Hematopoietic multipotent progenitor cell treated with erythropoietin and hydrocortisone succinate and interleukin-3 and kit ligand, for 15 days (in vitro differentiated cells): ENCODE measurements at places on chromosomes 16 and 17.
A peak's percentile ranks its signal among the peaks of the same experiment; 100 is the strongest.

DNA sequence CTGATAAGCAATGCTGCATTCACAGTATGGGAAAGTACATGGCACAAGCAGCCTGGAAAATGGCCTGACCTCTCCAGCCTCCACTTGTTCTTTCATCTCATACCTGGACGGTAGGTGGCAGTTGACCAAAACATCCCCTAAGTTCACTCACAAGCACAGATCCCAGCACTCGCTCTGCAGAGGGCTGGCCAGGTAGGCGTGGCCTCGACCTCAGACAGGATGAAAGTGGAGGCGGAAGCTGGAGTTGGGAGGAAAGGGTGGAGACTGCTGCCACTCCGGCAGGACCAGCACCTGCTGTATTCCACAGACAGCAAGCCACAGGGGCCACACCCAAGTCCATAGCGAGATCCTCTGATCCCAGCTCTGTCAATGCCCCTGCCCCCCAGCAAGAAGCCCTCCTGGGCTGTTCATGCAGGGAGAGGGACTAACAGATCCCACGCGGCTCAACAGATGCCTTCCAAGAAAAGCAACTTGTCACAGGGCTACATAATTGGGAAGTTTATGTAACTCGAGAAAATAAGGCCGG lies 31.3 kb downstream of the ZCCHC14 start:
- DNase-seq, result peak; percentile 14

GRCh38 chr17:74078363-74078941 lies 125.0 kb upstream of the RPL38 start:
- no peak for DNase-seq

GRCh38 chr16:30697264-30698138 lies 1.5 kb upstream of the SRCAP start:
- DNase-seq, result no peak

- DNase-seq, result no peak
Observed at GRCh38 chr17:72407336-72407909, 286.6 kb downstream of the SOX9 start.

DNA sequence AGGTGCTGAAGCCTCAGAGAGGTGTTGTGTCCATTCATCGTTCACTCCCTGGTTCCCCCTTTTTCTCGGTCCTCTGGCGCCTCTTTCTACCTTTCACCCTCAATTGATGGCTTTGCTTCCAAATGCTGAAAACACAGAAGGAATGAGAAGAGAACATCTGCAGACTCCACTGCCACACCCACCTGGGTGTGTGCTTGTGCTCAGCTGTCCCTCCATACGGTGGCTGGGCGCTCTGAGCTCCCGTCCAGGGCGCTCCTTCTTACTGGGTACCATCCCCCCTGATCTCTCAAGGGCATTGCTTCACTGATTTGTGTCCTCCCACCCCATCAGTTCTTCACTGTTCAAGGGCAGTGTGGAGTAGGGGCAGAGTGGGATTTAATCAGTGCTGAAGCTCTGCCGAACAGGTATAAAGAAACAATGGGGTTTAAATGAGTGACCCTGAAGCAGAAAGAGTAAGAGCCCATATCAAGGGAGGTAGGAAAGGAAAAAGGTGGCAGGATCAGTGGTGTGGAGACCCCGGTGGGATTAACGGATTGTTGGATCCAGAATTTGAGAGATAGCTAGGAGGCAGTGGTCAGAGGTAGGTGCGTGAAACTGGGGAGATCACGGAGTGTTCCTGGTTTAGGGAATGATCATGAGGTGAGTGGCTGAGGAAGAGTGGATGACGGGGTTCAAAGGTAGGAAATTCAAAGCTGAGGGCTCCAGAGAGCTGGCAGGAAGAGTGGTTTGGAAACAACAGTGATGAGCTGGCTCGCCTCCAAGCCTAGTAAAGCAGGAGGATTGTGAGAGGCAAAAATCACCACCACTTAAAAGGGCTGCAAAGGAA lies 40.8 kb downstream of the MRTFB start:
- no peak for DNase-seq

GRCh38 chr17:49260817-49261291 lies 30.3 kb upstream of the PHOSPHO1 start:
- DNase-seq, result no peak

GRCh38 chr16:2273484-2273883 lies 5.6 kb upstream of the RNPS1 start:
- DNase-seq, result no peak

GRCh38 chr17:11026903-11027302 lies 189.0 kb upstream of the PIRT start:
- DNase-seq, result no peak

- no peak for DNase-seq
Observed at GRCh38 chr17:71900621-71901229, 220.1 kb upstream of the SOX9 start.

- no peak for DNase-seq
Observed at GRCh38 chr17:27560668-27561067, 70.3 kb upstream of the LGALS9 start.

DNA sequence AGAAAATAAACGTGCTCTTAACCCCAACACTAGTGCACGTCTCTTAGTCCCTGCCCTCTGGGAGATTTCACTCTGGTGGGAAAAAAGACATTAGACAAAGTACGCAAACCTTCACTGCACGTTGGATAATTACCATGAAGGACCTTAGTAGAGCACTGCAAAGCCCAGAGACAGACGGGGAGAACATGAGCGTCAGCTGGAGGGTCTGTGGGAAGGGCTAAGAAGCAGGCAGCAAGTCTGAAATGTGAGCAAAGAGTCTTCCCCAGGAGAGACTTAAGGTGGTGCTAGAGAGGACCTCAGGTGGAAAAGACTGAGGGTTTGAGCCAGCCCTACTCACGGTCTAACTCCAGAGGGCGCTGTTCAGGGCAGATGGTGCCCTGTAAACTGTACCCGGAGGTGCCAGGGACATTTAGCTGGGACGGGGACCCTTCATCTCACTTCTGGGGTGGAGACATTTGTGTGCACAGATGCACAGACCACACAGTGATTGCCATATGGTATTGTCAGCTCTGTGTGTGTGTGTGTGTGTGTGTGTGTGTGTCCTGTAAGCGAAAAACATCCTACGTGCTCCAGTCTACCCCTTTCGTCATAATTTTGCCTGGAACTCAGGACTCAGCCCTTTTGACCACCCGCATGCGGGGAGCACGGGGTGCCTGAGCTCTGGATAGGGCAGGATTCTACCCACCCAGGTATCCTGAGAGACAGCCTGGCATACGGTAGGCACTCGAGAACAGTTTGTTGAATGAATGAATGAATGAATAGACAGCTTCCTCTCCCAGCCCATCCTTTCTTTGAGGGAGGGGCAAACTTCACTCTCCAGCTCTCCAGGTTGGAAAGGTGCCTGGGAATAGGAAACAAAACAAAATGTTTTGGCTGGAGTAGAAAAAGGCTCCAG lies 10.1 kb upstream of the STAC2 start:
- peak; percentile 39 for DNase-seq

GRCh38 chr16:69711115-69711740 lies 15.1 kb downstream of the NQO1 start:
- no peak for DNase-seq

GRCh38 chr17:42410319-42410685 lies 12.8 kb downstream of the CAVIN1 start:
- DNase-seq, result no peak

DNA sequence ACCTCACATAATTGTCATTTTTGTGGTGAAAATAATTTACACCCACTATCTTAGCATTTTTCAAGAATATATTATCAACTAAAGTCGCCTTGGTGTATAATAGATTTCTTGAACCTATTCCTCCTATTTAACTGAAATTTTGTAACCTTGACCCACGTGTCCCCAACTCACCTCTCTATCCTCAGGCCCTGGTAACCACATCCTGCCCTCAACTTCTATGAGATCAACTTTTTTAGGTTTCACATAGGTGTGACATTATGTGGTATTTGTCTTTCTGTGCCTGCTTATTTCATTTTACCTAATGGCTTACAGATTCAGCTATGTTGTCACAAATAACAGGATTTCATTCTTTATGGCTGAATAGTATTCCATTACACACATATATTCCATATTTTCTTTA lies 73.0 kb upstream of the CNTNAP4 start:
- no peak for DNase-seq

- DNase-seq, result no peak
Observed at GRCh38 chr17:34261568-34262337, 6.7 kb downstream of the CCL2 start.

- no peak for DNase-seq
Observed at GRCh38 chr17:41367426-41368075, 2.1 kb downstream of the KRT33B start.

- no peak for DNase-seq
Observed at GRCh38 chr17:2240541-2240940, 63.0 kb downstream of the SMG6 start.

- no peak for DNase-seq
Observed at GRCh38 chr16:75152635-75153034, 4.3 kb downstream of the ZFP1 start.

DNA sequence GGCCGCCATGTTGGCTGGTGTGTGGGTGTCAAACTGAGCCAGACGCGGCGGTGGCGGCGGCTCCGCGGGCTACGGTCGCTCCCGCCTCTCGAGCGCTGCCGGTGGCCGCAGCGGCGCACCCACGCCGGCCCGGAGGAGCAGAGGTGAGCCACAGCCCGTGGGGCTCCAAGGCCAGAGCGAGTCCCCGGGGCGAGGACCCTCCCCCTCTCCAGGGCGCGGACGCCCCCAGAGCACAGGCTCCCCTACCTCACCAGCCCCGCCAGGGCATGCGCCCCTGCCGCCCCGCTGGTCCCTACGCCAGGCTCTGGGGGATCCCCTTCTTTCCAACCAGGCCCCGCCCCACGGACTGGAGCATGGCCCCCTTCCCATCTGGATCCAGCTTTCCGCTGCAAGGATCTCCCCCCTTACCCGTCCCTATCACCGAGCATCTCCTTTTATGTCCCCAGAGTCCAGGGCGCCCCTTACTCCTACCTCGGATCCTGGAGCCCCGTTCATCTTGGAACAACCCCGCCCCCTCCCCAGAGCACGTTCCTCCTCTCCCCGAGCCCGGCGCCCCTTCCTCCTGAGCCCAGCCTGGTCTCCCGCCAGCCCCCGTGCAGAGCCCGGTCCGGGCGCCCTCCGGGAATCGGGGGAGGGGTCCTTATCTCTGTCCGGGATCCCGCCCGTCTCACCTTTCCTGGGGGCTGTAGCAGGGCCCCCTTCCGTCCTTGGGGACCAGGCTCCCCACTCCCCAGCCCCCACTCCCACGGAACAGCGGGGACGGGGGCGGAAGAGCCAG lies 412 bp downstream of the EPN2 start:
- DNase-seq, result no peak

GRCh38 chr17:8885967-8886684 lies 18.7 kb upstream of the PIK3R6 start:
- DNase-seq, result peak; percentile 10

DNA sequence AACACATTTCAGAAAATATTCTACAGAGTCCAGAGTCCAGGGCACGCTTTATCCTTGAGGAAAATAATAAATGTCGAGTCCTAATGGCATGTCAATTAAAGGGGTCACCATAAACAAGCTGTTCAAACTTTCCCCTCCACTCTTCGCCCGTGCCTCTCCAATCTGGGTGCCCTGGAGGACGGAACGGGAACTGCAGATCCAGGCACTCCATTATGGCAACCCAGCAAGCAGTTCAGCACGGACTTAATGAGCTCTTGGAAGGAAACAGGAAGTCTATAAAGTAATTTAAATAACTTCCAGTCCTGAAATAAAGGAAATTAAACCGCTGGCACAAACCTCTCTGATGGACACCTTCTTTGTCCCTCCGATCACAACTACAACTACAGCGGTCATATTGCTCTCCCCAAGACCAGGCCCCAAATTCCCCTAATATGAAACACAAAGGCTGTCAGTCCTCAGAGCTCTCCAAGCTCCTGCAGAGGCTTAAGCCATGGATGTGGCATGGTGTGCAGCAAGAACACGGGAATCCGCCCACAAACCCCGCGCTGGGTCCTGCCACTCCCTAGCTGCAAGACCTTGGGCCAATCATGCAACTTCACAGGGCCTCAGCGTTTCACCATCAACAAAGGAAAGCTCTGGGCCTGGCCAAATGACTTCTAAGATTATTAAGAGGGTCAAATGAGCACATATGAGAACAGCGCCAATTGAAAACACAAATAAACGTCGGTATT lies 52.6 kb downstream of the ZFHX3 start:
- DNase-seq, result no peak

- DNase-seq, result no peak
Observed at GRCh38 chr17:79414063-79414792, 196.6 kb downstream of the RBFOX3 start.

- no peak for DNase-seq
Observed at GRCh38 chr17:15414532-15415306, 52.7 kb downstream of the CDRT4 start.

GRCh38 chr17:32659419-32659842 lies 172.6 kb downstream of the CDK5R1 start:
- DNase-seq, result peak; percentile 71

- DNase-seq, result no peak
Observed at GRCh38 chr16:14263011-14263410, 191.9 kb downstream of the MRTFB start.

DNA sequence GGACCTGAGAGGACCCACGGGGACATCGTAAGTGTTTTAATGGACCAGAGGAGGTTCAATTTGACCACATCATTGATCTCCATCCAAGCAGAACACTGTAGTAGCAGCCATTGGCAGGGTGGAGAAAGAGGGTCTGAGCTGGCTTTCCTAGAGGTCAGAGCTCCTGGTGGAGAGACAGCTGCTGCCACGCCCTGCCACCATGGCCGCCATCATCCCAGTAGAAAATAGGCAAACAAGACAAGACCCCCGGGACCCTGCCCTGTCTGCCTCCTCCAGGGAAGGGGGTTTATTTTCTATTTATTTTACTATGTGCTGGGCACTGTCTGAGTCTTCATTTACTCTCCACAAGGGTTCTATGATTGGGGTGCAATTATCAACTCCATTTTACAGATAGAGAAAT lies 11.4 kb upstream of the ITGA3 start:
- no peak for DNase-seq

DNA sequence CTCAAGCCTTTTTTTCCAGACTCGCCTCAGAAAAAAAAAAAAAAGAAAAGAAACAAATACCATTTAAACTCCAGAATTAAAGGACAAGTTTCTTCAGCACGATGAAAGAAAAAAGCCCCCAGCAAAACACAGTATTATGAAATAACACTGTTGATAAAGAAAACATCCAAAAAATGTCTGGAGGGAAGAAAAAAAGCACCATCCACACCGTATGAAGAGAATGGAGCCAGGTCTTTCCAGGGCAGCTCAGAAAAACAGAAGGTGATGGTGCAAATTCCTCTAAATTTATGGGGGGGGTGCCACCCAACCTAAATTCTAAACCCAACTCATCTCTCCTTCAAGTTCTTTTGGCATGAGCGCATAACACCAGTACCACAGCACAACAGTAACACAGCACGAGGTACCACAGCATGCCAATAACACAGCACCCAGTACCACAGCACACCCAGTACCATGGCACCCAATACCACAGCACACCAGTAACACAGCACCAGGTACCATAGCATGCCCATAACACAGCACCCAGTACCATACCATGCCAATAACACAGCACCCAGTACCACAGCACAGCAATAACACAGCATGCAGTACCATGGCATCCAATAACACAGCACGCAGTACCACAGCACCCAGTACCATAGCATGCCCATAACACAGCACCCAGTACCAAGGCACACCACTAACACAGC lies 19.0 kb downstream of the AXIN1 start:
- no peak for DNase-seq

- peak; percentile 20 for DNase-seq
Observed at GRCh38 chr17:18166894-18167293, 16.7 kb upstream of the ALKBH5 start.

GRCh38 chr16:59213952-59214351 lies 479.8 kb upstream of the GOT2 start:
- no peak for DNase-seq
